ENCODE measurements at places on chromosomes 5 and 9.
A peak's percentile ranks its signal among the peaks of the same experiment; 100 is the strongest.

- DNase-seq = no peak
Measured at GRCh38 chr5:135335031-135335828, 63.8 kb downstream of the MACROH2A1 start.

DNA sequence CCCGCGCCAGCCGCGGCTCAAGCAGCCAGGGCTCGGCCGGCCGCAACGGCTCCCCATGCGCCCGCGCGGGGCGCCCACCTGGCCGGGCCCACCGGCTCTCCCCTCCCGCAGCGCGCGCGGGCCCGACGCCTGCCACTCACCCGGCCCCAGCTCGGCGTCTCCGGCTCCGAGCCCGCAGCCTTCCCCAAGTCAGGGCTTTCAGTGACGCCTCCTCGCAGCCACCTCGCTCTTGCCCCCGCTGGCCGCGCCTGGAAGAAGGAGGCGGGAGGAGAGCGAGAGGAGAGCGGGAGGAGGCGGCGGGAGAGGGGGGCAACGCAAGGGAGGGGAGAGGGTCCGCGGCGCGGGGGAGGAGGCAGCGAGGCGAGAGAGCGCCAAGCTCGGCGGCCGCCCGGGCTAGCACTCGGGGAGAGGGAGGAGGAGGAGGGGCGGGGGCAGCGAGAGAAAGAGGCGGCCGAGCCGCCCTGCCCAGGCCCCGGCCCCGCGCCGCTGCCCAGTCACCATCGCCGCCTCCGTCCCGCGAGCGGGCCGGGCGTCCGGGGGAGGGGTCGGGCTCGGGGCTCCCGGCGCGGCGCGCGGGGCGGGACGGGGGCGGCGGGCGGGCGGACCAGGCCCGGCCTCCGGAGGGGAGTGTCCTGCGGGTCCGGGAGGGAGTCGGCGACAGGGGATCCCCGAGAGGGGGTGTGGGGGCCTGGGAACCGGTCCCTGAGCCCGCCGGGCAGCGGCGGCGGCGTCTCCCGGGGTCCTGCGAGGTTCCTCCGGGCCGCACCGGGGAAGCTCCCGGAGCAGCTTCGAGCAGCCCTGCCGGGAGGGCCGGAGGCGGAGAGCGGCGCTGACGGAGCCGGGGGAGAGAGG is at the start of gene LHFPL2:
Gene LHFPL2, minus strand, starts transcription at position 414 of the 852 bp plus-strand sequence. CDS start 138,559 bp downstream, outside the sequence.
- peak; percentile 80 for DNase-seq

DNA sequence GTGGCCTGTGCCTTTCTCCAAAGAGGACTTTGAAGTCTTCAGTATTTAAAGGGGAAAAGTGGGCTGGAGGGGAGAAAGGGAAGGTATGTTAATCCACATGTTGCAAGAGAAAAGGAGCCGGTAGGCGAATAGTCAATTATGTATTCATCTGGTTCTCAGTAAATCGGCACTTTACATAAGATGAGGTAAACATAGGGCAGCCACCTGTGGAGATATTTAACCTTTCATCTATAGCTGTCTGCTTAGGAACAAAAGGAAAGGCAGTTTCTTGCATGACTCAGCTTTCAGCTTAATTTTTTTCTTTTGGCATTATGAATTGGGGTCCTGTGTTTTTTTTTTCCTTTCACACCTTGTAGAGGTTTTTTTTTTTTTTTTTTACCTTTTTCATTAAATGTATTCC is 42.2 kb downstream of the FGD3 start:
- DNase-seq = no peak

- no peak for DNase-seq
Measured at GRCh38 chr9:123753669-123754258, 176.2 kb downstream of the DENND1A start.

- DNase-seq = no peak
Measured at GRCh38 chr5:87302061-87302460, 34.4 kb downstream of the RASA1 start.

GRCh38 chr5:76178913-76179312 is 95.7 kb downstream of the SV2C start:
- DNase-seq = no peak

- no peak for DNase-seq
Measured at GRCh38 chr5:37208883-37209797, 40.0 kb downstream of the CPLANE1 start.

- DNase-seq = no peak
Measured at GRCh38 chr5:146754621-146755020, 123.9 kb downstream of the PPP2R2B start.

DNA sequence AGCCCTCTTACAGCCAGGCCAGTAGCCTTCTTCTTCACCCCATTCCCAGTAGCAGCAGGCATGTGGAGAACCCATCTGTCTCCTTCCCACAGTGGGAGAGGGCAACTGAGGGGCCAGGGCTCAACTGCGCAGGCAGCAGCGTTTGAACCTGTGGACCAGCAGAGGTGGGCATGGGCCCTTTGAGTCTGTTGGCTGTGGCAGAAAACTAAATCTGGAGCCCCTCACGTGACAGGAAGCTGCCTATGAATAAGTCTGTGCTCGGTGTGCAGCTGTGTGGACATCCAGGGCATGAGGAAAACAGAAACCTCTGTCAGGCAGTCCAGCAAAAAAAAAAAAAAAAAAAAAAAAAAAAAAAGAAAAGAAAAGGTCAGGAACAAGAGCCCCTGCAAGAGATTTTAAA is 189.2 kb upstream of the NR3C1 start:
- no peak for DNase-seq

DNA sequence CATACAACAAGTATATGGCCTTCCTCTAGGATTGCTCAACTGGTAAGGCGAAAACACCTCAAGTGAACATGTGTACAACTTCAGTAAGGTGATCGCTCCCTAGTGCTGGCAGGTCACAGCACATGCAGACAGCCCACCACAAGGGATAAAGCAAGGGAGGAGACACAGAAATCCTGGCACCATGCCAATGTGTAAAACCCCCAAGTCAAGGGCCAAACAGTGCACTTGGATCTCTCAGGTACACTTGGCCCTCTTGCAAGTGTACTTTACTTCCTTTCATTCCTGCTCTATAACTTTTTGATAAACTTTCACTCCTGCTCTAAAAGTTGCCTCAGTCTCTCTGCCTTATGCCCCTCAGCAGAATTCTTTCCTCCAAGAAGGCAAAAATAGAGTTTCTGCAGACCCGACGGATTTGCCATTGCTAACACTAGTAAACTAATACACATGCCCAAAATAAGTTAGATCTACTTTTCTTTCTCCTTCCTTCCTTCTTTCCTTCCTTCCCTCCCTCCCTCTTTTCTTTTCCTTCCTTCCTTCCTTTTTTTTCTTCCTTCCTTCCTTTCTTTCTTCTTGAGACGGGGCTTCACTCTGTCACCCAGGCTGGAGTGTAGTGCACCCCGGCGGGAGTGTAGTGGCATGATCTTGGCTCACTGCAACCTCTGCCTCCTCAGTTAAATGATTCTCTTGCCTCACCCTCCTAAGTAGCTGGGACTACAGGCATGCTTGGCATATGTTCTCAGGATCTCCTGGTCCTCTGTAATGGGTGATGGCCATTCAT is 6.8 kb upstream of the LNPEP start:
- no peak for DNase-seq

- peak; percentile 89 for DNase-seq
Measured at GRCh38 chr9:27528076-27528885, 1.3 kb downstream of the MOB3B start.

GRCh38 chr5:36691226-36691625 is 84.8 kb downstream of the SLC1A3 start:
- DNase-seq = no peak

DNA sequence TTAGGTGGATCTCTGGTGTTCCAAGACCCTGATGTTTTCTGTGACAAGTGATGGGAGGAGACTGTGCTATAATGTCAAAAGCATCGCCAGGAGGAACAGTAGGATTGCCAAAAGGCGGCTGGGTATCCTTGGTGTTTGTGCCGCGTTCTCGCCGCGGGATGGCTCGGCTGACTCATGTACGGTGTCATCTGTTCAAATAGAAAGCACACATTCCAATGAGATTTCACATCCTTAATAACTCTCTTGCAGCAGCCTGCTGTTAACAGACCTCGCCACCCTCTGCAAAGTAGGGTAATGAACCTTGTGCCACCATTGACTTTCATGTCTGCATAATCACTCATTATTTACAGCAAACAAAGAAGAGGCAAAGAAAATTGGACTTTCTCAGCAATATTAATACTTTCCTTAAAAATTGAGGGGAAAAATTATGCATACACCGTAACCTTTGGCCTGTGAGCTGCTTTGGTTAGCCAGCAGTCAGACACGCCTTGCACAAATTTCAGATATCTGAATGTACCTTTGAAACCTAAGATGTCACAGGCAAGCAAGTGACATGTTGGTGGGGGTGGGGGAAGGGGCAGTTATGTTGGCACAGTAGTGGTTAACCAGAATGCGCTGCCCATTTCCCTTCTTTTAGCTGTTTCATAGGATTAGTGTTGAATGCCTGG is 289.4 kb downstream of the EFNA5 start:
- no peak for DNase-seq

DNA sequence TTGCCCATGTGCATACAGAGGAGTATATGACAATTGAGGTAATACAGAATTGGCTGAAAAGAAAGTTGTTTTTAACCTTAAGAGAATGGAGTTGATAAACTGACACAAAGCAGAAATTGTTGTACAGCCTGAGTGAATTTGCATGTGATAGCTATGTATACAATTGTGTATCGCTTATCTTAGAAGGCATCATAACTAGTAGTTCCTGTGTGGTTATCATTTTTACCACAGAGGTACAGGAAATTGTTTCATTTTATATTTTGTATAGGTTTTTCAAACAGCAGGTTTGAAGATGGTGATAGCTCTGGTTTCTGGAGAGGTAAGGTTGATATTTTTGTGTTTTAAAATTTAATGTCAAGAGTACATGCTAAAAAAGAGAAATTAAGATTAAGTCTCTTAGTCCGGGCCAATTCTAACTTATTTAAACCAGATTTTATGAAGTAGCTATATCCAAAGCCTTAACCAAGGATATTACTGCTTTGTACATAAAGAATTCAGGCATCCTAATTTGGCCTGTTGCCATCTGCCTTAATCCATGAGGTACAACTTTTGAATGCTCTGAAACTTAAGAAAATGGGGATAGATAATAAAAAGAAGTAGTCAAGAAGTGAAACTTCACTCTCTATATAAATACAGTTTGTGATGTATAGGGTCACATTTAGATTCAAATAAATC is 26.0 kb downstream of the DDX4 start:
- no peak for DNase-seq

DNA sequence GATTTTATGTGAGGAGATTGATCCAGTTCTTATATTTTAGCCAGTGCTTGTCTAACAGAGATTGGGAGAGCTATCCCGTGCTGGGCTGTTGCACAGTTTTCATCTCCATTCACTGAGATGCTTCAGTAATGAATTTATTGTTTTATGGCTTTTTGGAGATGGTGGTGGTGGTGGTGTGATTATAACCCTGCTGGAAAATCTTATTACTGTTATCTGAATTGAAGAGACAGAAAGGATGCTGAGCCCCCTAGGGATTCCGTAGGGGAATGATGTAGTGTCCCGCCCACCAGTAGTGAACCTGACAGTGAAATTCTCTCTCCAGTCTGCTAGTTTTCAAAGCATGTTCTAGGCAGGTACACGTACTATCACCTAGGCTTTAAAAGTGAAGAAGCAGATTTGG is 1.9 kb downstream of the RAI14 start:
- no peak for DNase-seq

GRCh38 chr9:112809906-112810305 is 59.3 kb downstream of the SNX30 start:
- DNase-seq = no peak

DNA sequence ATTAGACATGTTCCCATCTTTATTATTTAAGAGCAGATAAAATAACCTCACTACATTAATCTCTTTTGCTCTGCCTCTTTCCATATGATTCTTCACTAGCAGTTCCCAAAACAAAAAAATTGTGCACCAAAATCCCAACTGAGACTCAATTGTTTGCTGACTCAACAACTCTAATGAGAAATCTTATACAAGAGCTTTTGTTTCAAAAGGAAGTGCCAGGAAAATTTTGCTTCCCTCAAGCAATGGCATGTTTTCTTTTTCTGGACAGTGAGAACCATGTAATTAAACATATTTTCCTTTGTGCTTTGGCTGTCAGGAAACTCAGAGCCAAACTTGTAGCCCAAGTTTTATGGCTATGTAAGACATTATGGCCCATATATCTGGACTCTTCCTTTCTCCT is 62.0 kb downstream of the TMC1 start:
- no peak for DNase-seq

DNA sequence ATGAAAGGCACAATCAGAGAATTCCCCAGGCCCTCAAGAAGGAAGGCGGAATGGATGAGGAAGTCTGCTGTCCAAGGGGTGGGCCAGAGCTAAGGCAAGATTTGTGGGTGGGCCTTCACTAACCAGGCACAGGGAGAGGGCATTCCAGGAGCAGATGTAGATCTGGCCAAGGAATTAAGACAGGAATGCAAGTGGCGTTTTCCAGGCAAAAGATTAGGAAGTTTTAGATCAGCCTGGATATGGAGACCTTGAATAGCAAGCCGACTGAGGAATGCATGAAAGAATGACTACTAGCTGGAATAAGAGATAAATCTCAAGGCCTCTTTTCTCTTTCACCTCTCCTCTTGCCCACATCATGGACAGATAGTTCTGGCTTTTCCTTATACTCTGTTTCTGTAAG is 68.5 kb downstream of the GHR start:
- DNase-seq = no peak

DNA sequence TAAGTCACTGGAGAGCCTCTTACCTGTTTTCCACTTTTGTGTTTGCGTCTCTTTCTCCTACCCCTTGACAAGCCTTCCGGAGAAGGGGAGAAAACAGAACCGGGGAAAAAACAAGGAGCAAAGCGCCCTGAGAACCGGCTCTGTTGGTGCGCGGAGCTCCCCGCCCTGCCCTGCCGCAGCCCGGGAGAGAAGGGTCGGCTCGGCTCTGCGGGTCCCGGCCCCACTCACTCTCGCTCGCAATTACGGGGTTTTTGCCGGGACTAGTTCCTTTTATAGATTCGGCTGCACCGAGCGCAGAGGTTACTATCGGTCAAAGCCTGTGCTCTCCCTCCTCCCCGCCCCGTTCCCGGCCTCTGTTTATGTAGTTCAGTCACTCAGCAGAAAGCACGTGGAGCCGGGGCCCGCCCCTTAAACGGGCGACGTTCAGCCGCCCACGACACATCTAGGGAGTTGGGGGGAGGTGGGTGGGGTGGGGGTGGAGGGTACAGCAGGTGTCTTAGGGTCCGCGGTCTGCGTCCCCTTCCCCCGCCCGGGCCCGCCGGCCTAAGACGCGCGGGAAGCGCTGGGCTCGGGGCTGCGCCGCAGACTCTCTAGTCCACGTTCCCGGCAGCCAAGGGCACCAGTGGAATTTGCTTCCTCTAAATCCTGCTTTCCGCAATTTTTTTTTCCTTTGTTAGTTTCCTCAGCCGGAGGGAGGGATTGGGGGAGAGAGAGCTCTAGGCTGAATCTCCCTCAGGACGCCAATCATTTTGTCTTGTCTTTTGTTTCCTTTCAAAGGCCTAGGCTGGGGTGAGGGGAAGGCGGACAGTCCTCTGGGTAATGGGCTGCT is at the start of gene ABCA1:
Gene ABCA1, minus strand, starts transcription at position 244 of the 829 bp plus-strand sequence. CDS start 24,476 bp downstream, outside the sequence.
- DNase-seq = peak; percentile 99

DNA sequence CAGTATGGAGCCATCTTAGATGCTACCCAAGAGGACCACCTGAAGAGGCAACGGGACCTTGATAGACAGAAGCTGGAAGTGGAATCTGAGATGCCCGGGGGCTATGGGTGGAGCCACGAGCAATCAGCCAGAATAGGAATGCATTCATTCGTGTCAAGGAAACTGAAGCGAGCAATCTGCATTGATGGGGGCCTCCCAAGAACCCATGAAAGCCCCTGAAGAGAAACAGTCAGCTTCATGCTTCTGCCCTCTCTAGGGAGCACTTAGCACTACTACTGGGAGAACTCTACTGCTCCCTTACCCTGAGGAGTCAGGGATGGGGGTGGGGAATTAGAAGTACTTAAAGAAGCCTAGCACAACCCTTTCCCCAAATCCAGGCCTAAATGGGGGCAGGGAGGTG is 51.9 kb upstream of the TCERG1 start:
- no peak for DNase-seq

GRCh38 chr9:89872913-89873707 is 268.3 kb downstream of the GADD45G start:
- DNase-seq = peak; percentile 11
